DMS153 (cell line): ENCODE measurements at places on chromosomes 11 and 22.

- DNase-seq: peak; percentile 92
Observed at GRCh38 chr11:74141241-74141695, 29.5 kb downstream of the C2CD3 start.

DNA sequence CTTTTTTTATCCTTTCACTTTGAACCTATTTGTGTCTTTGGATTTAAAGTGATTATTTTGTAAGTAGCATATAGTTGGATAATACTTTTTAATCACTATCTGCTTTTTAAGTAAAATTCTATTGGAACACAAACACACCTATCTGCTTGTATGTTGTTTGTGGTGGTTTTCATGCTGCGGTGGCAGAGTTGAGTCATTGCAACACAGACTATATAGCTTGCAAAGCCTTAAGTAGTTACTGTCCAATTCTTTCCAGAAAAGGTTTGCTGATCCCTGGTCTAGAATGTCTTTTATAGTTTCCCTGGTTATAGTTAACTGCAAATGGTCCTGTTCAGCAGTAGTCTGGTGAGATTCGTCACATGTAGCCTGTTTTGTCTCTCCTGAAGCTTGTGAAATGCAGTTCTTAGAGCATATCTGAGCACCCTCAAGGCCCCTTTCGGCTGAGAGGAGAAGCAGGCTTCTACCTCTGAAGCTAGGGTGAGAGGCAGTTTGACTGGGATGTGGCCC lies 21.5 kb downstream of the SHANK3 start:
- DNase-seq: no peak

GRCh38 chr11:111107501-111107900 lies 138.0 kb upstream of the POU2AF2 start:
- DNase-seq: no peak

DNA sequence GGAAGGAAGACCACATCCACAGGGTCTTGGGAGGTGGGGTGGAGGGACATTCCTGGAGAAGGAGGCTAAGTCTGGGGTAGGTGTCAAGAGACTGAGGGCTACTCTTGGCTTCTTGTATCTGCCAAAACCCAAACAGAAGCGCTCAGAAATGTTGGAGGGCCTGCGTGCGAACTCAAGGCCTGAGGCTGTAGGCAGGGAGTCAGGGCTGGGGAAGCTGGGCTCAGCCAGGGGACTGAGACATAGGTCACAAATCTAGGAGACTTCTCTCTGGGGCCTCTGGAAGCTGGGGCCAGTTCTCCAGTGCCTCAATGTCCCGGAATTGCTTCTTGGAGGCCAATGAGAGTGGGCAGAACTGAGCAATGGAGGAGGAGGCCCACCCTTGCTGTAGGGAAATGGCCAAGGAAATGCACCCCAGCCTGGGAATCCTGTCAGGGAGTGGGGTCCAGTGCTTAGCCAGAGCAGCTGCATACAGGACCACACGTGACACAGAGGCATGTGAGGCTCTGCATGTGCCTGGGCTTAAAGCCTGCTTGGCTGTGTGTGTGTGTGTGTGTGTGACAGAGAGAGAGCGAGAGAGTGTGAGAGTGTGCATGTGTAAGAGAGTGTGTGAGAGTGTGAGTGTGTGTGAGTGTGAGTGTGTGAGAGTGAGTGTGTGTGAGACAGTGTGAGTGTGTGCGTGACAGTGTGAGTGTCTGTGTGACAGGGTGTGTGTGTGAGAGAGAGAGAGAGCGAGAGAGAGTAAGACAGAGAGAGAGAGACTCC lies 141.3 kb downstream of the ST3GAL4 start:
- DNase-seq: no peak

GRCh38 chr22:17483688-17484372 lies 79.5 kb upstream of the SLC25A18 start:
- DNase-seq: no peak

DNA sequence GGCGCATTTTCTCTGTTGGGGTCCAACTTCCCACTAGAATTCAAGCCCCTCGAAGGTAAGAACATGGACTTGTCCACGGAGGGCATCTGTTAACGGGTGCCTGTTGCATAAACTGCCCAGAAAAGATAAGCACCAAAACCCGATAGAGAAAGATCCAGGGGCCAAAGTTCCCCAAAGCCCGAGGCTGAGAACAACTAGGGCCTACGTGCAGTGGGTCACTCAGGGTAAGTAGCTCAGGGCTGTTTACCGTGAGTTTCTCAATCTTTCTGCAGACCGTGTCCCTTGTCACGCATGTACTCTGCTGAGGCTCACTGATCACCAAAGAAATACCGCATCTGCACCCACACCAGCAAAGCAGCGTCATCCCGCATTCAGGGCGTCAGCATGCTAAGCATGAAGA lies 24.4 kb downstream of the PGA5 start:
- no peak for DNase-seq

- DNase-seq: no peak
Observed at GRCh38 chr11:12815129-12815480, 140.9 kb downstream of the TEAD1 start.

GRCh38 chr22:41898645-41899044 lies 16.2 kb downstream of the SHISA8 start:
- no peak for DNase-seq

DNA sequence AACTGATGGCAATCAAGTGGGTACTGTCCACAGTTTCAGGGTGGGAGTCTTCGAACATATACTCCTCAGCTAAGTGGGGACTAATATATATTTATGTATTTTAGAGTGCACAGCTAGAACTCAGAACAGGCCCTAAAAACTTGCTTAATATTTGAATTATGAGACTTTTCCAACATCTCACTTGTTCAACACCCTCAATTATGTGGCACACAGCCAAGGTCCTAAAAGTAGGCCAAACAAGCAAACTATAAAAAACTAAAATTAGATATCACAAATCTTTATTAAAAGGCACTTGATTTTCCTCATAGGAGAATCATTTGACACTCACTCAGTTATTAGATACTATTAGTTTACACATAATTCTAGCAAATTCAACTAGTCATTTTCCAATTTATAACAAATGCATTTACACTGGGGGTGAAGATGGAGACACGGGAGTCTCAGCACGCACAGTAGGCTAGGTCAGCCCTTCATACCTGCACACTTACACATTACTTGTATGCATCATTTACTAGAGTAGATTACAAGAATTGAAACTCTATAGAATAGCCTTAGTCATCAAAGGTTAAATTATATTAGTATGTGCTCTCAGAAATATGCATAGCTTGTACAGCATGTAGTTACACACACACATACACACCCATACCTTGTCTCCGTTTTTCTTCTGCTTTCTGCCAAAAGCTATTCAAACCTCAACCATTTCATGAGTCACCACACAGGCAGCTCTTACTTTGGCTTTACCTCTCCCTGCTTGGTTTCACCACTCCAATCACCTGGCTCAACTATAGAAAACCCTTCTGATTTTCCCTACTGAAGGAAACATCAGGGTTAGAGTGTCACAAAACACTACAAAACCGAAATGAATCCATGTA lies 171.5 kb downstream of the SBF2 start:
- no peak for DNase-seq

GRCh38 chr22:48563966-48564330 lies 1263.7 kb downstream of the BRD1 start:
- DNase-seq: no peak

GRCh38 chr11:27649800-27650199 lies 50.5 kb downstream of the BDNF start:
- DNase-seq: no peak

DNA sequence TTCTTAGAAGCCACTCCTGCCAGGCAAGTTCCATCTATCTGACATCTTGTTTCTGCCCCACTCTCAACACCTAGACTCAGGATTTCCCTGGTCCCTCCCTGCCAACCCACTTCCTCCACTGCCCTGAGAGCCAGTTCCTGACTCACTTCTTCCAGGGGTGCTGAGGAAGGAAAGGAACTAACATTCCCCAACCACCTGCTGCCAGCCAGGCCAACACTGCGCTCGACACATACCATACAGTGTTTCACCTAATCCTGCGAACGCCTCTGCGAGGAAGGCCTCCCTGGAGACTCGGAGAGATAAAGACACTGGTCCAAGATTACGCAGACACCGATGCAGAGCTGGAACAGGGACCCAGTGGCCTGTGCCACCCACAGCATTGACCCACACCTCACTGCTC lies 40.2 kb downstream of the MICAL3 start:
- DNase-seq: no peak

DNA sequence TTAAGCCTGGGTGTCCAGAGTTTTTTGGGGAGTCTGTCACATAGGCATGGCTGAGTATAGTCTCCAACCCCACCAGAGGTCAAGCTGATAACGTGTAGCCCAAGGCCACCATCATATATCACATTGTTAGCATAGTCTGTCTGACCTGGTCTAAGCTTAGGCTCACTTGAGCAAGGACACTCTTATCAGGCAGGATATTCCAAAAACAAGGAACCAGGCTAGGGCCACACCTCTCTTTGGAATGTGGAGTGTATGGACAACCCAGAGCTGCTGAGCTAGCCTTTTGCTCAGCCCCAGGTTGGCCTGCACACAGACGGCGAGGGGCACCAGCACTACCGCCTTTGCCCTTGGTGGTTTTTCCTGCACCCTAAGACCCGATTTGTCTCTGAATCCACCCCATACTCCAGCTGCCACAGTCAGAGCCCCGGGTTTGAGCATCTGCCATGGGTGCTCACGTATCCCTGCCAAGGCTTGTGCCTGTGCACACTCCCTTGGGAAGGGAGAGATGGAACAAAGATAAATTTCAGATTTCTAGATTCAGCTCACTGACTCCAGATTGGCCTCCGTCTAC lies 7.2 kb downstream of the SNAP29 start:
- no peak for DNase-seq

DNA sequence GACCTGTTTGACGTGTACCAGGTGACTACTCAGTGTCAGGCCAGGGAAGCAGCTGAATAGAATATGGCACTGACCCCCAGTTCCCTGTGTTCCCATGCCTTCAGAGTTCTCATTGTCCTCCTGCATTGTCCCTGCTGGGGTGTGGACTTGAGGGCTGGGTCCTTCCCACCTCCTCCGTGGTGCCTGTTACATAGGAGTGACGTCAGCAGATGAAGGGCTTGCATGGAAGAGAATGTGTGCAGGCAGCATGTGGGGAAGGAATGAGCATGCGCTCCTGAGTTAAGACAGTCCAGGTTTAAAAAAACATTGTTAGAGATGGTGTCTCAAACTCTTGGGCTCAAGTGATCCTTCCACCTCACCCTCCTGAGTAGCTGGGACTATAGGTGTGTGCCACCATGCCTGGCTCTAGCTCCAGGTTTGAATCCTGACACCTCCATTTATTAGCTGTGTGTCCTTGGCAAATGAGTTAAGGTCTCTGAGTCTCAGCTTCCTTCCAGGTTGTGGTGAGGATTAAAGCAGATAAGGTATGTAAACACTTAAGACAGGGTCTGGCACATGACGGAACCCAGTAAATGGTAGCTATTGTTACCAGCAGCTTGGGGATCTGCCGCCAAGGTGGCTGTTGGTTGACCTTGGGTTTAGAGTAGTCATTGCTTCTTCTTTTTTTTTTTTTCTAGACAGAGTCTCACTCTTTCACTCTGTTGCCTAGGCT lies 7.5 kb upstream of the SOX10 start:
- no peak for DNase-seq

GRCh38 chr22:29207243-29207550 lies 1.5 kb downstream of the EMID1 start:
- no peak for DNase-seq

DNA sequence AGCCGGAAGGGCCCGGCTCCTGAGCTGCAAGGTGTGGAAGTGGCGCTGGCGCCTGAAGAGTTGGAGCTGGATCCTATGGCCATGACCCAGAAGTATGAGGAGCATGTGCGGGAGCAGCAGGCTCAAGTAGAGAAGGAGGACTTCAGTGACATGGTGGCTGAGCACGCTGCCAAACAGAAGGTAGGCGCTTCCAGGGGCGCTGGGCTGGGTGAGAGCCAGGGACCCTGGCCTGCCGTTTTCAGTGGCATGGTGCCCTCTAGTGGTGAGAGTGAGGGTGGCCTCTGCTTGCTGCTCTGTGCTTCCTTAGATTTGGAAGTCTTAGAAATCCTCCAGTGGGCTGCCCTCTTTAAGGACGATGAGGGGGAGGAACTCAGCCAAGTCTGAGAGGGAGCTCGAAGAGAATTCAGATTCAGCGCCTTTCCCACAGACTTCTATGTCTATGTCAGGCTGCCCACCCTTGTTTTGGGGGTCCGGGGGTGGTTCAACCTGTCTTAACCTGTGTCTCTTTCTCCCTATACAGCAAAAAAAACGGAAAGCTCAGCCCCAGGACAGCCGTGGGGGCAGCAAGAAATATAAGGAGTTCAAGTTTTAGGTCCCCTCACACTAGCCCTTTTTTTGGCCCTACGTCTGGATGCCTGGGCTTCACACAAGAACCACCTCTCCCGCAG lies 1.8 kb upstream of the PACS1 start:
- DNase-seq: peak; percentile 42

DNA sequence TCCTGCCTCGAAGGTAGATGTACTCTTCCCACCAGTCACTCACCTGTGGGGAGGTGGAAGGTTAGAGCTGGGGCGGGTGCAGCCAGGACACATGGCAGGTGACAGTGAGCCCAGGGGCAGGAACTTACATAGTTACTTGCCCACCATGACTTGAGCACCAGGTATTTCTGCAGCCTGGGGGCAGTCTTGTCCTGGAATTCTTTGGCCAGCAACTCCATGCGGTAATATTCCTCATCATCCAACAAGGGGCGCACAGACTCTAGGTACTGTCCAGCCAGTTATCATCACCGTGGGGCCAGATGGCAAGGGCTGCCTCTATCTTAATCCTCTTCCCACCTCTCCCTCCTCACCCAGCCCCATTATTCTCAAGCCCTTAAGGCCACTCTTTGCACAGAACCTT lies 2.2 kb downstream of the CPT1B start:
- DNase-seq: peak; percentile 49

GRCh38 chr11:42657169-42657568 lies 654.6 kb upstream of the API5 start:
- DNase-seq: no peak

- DNase-seq: no peak
Observed at GRCh38 chr11:35166369-35167360, 27.7 kb downstream of the CD44 start.

GRCh38 chr11:32729976-32730375 lies 64.5 kb downstream of the CCDC73 start:
- DNase-seq: no peak

- no peak for DNase-seq
Observed at GRCh38 chr11:60706931-60707330, 7.5 kb downstream of the MS4A8 start.

DNA sequence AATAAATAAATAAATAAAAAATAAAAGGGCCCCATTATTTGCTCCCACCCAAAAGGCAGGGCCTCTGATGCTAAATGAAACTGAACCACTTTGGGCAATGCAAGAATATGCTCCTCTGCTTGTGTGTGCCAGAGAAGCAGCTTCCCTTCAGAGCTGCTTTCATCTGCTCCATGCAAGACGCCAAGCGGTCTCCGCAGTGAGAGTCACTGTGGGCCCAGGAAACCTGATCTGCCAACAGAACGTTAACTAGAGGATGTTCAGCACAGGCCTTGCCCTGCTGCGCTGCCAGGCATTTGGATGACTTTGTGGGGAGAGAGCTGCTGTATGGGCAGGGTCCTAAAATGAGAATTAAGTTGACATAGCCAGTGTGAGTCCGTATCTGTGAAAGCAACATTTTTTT lies 43.7 kb upstream of the APOA1 start:
- no peak for DNase-seq

- DNase-seq: no peak
Observed at GRCh38 chr11:43397251-43397650, 38.5 kb downstream of the TTC17 start.
